Fibroblast of villous mesenchyme (primary cell): ENCODE measurements at places on chromosomes 4 and X. TPM values are rescaled to one million over a fixed set of nuclear protein-coding genes. Genes with fewer than 3 reads are reported as not detected.
A peak's percentile ranks its signal among the peaks of the same experiment; 100 is the strongest.

- DNase-seq, result no peak
These were observed 45.4 kb downstream of the CXorf58 start for GRCh38 chrX:23952984-23953907.

DNA sequence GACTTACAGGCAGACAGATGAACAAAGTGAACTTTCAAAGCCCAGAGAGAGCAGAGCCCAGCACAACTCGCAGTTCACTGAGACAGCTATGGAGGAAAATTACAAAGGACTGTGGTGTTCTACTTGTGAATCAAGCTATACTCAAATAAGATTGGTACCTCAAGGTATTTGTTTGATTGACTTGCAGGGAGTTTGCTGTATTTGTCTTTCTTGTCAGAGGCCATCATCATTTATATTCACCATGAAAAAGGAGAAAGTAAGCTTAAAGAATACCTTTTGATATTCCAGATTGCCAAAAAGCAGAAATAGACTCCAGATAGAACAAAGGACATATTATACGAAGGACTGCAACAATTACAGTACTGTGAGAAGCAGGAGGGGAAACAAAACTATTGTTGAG, 1047.9 kb downstream of the RPA4 start:
- DNase-seq, result no peak

GRCh38 chr4:109921384-109921808, 8.7 kb downstream of the EGF start:
- peak; percentile 60 for DNase-seq

DNA sequence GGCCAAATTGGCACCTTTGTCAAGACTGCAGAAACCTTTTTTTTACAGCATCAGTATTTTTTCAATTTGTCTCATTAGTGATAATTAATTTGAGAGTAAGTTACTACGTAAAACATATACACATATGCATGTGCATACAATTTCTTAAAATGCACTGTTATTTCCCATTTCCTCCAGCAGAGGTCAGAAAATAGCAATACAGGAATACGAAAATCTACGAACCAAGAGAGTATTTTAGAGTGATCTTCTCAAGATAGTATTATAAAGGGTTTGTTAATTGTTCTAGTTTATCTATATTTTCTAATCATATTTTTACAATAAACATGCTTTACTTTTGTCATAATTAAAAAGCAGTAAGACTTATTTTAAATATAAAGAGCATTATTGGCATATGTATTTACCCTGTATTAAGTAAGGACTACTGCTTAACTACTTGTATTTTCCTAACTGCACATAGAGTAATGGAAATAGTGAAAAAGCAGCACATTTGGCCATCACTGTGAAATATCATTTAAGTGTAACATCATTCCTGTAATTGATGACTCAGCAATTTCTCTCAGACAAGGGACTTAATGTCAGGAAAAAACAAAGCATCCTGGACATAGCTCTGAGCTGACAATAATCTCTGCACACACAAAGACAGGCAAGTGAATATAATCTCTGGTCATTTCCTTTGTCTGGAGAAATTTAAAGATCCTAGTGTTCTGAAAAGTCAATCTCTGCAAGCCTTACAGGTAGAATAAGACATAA, 45.6 kb downstream of the MAOB start:
- DNase-seq, result peak; percentile 26

- DNase-seq, result no peak
These were observed 104.5 kb upstream of the NAP1L5 start for GRCh38 chr4:88802138-88802537.

- DNase-seq, result peak; percentile 14
These were observed 81.5 kb upstream of the MAPK10 start for GRCh38 chr4:86441175-86441936.

- no peak for DNase-seq
These were observed 7.9 kb upstream of the CFP start for GRCh38 chrX:47637546-47638195.

FTHL17 gene
- not detected in 2 replicates for total RNA-seq

CITED1 gene
- total RNA-seq, result not detected in 2 replicates

- no peak for DNase-seq
These were observed 460.7 kb upstream of the RPS6KA3 start for GRCh38 chrX:20727447-20727846.

DNA sequence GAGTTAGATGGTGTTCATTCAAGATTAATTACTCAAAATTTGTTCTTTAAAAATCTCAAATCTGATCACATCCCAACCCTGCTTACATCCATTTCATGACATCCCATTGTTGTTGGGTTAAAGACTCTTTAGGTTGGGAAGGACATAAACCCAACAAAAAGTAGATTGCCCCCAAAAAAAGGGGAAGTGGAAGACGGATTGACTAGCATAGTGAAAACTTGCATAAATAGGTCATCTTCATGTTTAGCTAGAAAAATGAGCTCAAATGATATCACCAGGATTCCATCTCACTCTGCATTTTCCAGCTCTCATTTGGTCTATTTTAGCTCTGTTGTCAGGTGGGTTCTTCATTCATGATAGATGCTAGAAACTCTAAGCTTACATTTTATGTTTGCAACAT, 18.5 kb upstream of the TET2 start:
- no peak for DNase-seq

UGT2B11 gene
- total RNA-seq, result not detected in 2 replicates

BRS3 gene
- total RNA-seq, result not detected in 2 replicates

TRIM75 gene
- total RNA-seq, result 0.32 TPM in 1 of 2 replicates, not detected in the other

- DNase-seq, result no peak
These were observed 6.0 kb downstream of the AP1S2 start for GRCh38 chrX:15848576-15848975.

GRCh38 chr4:175470131-175470530, 341.9 kb downstream of the GPM6A start:
- DNase-seq, result no peak

DRD5 gene
- not detected in 2 replicates for total RNA-seq

DNA sequence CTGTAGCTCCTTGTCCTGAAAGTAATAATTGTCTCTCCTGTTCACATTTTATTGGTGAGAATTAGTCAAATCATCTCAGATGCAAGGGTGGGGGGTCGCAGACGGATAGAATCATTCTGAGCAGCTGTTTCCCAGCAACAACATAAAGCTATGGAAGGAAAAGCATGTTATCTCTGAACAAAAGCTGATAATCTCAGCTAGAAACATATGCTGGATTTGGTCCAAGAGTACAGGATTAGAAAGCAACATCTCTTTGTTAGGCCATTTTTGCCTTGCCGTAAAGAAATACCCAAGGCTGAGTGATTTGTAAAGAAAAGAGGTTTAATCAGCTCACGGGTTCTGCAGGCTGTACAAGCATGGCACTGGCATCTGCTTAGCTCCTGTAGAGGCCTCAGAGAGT, 472.8 kb upstream of the BOD1L1 start:
- no peak for DNase-seq

DNA sequence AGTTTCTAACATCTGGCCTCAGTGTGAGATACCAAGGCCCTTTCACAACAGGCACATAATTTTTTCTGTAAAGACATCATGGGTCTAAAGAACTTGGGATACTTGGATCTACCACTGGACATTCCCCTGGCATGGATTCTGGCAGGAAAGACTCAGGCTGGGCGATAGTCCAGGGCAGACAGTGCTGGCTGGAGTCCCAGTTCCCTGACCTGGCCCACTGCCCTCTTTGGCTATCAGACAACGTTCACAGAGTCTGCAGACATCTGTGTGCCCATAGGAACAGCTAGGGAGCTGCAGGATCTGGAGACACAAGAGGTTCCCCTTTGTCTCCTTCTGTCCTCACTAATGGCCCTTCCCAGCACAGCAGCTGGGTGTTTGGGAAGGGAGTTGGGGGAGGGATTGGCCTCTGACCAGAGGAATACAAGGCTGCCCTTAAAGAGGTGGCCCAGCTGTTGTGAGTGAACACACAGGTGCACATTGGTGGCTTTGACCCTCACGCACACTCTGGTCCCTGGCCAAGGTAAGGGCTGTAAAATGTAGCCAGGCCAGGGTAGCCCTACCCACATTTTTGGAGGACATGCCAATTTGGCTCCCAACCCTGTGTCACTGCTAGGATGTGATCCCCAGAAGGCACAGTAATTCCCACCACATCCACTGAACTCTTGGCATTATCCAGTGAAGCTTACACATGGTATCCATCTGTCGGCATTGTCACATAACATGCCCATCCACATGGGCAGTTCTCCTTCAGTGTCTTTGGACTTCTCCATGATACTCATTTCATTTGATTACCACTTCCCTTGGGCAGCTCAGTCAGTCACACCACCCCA, 72.3 kb downstream of the SOX3 start:
- no peak for DNase-seq

GRCh38 chrX:118780509-118780908, 43.1 kb upstream of the ZCCHC12 start:
- no peak for DNase-seq

DNA sequence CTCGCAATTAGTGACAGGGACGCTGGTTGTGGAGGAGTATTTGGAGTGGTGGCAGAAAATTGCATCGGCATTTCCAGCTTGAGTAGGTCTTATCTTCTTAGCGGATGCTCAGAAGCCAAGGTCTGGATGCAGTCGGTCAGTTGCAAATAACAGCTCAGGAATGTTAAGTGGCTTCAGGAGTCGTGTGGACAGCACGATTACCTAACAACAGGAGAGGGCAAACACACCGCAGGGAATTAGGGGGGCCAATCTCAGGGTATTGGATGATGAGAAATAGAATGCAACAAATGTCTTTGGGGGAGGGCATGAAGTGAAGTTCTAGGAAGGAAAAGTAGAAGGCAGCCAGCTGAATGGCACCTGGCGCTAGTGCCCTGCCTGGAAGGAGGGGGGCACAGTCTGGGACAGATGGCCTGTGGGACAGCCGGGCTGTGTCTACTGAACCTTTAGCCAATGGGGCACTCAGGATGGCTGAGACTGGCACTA, 11.8 kb downstream of the RASL11B start:
- no peak for DNase-seq

F8A2 gene
- not detected in 2 replicates for total RNA-seq

UGT2A1 gene
- total RNA-seq, result not detected in 2 replicates

DNA sequence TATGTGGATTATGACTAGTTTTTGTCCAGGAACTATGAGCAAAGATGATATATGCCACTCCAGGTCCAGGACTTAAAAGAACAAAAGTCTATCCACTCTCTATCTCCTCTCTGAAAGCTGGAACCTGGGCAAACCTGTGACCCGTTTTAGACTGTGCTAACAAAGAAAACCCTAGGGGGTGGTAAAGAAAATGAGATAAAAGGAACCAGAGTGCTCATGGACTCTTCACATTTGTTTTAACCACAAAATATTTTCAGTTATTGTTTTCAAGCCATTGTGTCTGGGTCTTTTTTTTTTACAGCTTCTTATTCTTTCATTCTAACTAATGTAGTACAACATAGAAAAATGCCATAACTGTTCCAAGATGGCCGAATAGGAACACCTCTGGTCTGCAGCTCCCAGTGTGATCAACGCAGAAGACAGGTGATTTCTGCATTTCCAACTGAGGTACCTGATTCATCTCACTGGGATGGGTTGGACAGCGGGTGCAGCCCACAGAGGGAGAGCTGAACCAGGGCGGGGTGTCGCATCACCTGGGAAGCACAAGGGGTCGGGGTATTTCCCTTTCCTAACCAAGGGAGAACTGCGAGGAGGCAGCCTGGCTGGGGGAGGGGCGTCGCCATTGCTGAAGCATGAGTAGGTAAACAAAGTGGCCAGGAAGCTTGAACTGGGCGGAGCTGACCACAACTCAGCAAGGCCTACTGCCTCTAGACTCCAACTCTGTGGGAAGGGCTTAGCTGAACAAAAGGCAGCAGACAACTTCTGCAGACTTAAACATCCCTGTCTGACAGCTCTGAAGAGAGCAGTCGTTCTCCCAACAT, 45.1 kb downstream of the CHM start:
- DNase-seq, result peak; percentile 38

GRCh38 chrX:20374900-20375438, 108.3 kb upstream of the RPS6KA3 start:
- no peak for DNase-seq

DNA sequence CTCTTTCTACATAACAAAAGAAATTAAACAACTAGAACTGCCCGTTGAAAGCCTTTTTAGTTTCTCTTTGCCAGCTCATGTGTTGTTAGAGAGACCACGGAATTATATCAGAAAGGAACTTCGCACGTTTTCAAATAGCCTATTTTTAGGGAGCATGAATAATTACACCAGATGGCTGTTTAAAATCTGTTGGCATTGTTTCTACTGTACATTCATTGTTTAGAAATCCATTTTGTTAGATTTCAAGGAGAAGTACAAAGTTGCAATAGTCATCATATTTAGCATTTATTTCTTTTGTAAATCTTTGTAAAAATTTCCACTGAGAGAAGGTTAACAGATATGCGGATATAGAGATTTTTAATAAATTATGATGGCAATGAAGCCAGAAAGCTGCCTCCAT, 403.0 kb upstream of the HS3ST1 start:
- no peak for DNase-seq

DNA sequence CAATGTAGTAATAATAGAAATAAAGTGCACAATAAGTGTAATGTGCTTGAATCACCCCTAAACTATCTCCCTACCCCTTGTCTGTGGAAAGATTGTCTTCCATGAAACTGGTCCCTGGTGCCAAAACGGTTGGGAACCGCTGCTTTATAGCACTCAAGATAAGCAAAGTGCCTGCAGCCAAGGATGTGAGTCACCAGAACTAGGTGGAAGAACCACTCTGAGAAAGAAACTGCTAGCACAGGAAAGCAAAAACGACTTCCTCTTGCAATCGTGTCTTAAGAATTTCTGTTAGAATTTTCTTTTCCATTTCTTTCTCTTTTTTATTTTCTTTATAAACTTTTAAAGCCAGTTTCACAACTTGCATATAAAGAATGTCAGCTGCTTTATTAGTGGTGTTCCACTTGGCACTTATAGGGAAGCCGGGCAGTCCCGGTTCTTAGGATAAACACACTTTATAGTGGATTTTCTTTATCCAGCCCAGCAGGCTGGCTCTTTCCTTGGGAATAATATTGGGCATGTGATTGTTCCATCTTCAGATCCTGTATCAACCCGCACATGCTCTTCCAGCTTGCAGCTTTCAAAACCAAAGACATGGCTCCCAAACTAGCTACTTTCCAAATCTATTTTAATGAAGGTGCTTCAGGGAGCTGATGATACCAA, 32.3 kb upstream of the CXCL8 start:
- peak; percentile 90 for DNase-seq

DNA sequence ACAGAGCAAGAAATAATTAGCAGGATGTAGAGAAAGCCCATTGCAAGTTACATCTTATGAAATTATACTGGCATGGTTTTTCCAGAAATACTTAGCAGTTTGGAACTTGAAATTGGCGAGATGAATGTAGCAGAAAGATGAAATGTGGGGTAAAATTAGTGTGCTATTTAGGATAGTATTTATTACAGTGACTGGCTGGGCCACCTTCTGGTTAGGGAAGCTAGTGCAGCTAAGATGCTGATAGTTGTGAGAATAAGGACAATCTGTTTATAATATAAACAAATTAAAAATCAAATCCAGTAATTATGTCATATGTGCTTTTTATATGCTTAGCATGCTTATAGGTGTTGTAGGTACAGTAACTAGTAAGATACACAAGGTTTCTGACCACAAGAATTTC, 74.8 kb downstream of the IL15 start:
- peak; percentile 42 for DNase-seq

GRCh38 chr4:108533245-108533844, 87.0 kb upstream of the RPL34 start:
- peak; percentile 8 for DNase-seq

NHSL2 gene
- total RNA-seq, result 9.7 and 9.9 TPM in 2 replicates
